ENCODE measurements at places on chromosomes 2 and 18. TPM values are rescaled to one million over a fixed set of nuclear protein-coding genes. Genes with fewer than 3 reads are reported as not detected.

GRCh38 chr18:55116863-55117262 lies 157.6 kb upstream of the CCDC68 start:
- DNase-seq = peak; percentile 31

DNA sequence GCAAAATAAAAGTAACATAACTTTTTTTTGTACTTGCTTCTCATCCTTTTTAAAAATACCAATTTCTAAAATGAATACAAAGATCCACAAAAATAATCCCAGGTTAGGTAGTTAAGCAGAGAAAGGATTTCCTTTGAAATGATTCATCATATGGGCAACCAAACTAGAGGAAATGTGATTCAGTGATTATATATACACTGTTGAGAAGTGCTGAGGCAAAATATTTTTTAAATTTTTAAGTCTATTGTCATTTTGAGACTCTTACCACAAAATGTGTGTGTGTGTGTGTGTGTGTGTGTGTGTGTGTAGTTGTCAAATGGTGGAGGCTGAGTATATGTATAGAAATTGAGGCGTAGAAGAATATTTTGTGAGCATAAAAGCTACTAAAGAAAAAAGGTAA lies 1075.3 kb downstream of the LRP1B start:
- no peak for DNase-seq

- DNase-seq = no peak
Measured at GRCh38 chr2:39176997-39177396, 56.1 kb upstream of the SOS1 start.

- DNase-seq = no peak
Measured at GRCh38 chr2:165687426-165688002, 106.5 kb downstream of the GALNT3 start.

- DNase-seq = peak; percentile 35
Measured at GRCh38 chr18:44579028-44579702, 101.5 kb upstream of the SETBP1 start.

The ALPP gene
- not detected for total RNA-seq

The SAG gene
- total RNA-seq = not detected

The TDRD15 gene
- total RNA-seq = not detected

The LMAN1 gene
- total RNA-seq = 180 TPM

The SATB2 gene
- total RNA-seq = 9.9 TPM

The GREB1L gene
- total RNA-seq = 8.8 TPM

Measured in myocyte (in vitro differentiated cells).